NCI-H526 treated with DMSO at 0.1 percent for 48 hours (cell line): ENCODE measurements at places on chromosomes 1 and 21.

DNA sequence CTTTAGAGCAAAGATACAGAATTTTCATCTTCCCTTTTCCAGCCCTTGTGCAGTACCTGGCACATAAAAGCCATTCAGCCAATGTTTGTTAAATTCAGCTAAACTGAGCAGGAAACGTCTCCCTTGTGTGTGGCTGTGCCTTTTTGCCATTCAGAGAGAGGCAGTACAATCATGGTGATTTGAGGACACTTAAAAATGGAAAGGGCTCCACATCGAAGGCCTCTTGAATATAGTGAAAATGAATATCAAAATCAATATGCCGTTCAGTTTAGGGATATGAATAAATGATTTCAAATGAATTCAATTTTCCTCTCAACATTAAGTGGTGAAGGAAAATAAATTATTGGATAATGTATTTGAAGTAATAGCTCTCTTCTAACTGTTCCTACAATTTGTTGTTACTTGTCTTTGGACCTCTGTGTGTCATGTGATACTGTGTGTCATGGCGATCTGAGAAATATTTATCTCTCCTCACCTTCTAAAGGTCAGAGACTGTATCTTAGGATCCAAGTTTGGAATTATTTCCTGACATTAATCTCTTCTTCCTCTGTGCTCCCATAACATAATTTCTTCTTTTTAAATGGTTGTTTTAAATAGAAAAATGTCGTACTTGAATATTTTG lies 355.6 kb upstream of the ST6GALNAC5 start:
- no peak for DNase-seq

- no peak for DNase-seq
Observed at GRCh38 chr1:201253411-201253810, 29.9 kb upstream of the PKP1 start.

DNA sequence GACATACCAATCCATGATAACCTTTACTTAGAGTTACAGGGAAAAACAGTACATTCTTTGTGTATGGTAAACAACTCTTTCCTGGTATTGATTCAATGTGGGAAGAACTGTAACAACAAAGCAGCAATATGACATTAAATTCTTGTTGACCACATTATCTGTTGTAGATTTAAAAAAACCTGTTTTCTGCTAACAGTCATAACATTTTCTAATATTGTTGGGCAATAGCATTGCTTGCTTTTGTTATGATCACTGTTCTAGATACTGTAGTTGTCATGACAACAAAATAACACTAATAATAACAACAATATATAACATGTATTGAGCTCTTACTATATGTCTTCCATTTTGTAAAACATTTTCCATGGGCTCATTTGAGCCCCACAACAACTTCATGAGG lies 54.2 kb downstream of the PDE4B start:
- no peak for DNase-seq

- no peak for DNase-seq
Observed at GRCh38 chr1:98931128-98931835, 73.4 kb downstream of the PLPPR5 start.

GRCh38 chr1:149966405-149966804 lies 29.7 kb upstream of the MTMR11 start:
- DNase-seq, result no peak

DNA sequence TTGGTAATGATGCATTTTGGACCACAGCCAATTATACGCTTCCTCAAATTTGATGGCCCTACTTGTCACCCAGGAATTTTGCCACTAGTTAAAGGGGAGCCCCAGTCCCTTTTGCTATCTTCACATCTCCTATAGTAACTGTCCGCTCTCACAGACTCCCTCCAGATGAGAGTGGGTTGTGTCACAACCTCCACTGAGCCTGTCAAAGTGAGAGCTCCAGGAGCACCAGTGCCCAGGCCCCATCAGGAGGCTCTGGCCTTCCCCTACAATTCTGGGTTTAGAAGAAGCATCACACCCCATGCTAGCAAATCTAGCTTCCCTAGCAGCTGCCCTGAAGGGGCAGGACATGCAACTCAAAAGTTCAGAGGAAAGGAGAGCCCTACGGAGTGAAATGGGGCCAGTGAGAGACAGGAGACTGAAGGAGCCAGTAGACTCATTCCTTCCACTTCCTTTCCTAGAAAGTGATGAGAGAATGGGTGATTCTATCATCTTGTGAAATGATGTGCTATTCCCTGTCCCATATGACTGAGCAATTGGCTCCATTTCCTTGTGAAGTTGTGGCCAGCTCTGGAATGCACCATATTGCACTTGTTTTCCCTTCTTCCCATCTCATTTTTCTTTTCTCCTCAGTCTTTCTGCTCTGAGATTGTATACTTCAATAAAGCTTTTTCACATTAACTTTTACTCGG lies 541.3 kb downstream of the DPYD start:
- DNase-seq, result no peak

GRCh38 chr21:46122237-46122671 lies 24.3 kb downstream of the COL6A2 start:
- DNase-seq, result no peak

GRCh38 chr1:197948926-197949899 lies 32.0 kb downstream of the LHX9 start:
- DNase-seq, result no peak

- DNase-seq, result no peak
Observed at GRCh38 chr1:150992626-150993025, 10.5 kb downstream of the ANXA9 start.

DNA sequence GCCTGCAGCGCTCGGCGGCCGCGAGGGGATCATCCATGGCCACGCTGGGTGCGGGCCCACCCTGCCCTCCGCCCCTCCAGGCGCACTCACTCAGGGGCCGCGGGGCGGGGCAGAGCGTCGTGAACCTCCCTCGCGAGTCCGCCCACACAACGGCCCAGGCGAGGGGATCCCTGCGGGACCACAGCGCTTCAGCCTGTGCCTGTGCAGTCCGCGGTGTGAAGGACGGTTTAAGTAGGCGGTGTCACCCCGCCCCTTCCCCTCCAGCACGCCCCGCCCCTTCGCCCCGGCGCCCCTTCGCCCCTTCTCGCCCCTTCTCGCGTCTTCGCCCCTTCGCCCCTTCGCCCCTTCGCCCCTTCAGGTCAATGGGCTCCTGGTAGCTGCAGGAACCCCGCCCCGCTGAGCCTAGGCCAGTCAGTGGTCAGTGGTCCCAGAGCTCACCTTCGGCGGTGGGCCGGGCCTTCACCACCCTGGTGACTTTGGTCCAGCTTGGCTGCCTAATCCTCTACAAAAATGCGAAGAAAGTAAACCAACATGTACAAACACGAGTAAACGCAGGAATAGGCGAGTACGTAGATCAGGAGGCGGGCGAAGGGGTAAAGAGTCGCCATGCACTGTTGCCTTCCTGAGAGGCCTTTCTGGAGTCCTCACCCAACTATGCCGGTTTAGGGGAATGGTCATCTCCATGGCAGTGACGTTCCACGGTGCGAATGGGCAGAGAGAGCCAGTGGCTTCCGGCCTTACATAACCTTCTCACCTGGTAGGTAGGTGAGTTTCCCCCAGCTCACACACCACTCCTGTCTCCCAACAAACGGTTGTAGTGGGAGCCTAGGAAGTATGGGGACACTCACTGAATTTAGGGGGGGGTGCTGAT lies 19.6 kb upstream of the DMRTB1 start:
- no peak for DNase-seq

DNA sequence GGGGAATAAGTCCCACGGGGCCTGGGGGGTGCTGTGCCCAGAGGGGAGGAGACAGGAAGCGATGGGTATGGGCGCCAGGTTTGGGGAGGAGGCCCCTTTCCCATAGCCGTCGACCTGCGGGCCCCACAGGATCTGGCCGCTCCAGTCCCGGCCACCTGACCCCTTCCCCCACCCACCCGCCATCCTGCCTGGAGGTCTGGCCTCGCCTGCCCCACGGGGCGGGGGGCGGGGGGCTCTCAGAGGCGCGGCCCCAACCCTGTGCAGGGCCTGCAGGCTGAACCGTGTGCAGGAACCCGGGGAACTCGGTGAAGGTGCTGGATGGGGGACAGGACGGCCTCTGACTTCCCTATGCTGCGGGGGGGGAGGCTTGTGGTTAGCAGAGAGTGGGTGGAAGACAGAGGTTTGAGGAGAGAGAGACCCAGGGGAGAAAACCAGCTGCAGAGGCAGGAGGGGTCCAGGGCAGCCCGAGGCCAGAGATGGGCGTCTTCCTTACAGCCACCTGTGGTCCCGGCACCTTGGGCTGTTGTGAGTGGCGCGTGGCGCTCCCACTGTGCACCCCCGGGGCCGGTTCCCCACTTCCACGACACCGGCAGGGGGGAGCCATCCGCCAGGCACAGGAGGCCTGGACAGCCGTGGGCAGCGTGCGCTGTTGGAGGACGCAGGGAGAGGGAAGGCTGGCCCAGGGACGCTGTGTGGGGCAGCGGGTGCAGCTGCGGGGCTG lies 2.5 kb upstream of the TNFRSF18 start:
- DNase-seq, result no peak

DNA sequence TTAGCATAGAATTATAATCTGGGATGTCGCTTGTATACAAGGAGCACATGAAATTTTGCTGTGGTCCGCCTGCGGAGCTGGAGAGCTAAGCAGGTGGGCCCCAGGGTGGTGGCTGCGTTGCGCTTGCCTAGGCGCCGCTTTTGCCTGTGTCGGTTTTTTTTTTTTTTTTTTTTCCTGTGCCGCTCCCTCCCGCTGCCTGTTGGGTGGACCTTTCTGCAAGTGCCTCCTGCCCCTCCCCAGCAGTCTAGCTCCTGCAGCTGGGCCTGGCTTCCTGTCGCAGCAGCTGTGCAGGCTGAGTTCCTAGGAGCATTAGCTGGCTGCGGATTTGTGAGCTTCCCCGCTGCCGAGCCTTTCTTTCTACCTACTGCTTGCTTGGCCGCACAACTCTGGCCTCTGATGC lies 20.6 kb downstream of the PYHIN1 start:
- DNase-seq, result no peak

DNA sequence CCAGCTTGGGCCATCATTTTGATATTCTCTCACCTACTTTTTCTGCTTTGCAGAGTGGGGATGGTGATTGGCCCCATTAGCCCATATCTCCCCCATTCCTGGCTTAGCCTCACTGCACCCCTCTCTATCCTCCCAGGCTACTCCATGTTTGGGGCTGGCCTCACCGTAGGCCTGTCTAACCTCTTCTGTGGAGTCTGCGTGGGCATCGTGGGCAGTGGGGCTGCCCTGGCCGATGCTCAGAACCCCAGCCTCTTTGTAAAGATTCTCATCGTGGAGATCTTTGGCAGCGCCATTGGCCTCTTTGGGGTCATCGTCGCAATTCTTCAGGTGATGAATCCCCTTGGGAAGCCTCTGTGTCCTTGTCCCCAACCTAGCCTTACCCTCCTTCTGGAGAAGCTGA lies 2.1 kb upstream of the B4GALT2 start:
- no peak for DNase-seq

DNA sequence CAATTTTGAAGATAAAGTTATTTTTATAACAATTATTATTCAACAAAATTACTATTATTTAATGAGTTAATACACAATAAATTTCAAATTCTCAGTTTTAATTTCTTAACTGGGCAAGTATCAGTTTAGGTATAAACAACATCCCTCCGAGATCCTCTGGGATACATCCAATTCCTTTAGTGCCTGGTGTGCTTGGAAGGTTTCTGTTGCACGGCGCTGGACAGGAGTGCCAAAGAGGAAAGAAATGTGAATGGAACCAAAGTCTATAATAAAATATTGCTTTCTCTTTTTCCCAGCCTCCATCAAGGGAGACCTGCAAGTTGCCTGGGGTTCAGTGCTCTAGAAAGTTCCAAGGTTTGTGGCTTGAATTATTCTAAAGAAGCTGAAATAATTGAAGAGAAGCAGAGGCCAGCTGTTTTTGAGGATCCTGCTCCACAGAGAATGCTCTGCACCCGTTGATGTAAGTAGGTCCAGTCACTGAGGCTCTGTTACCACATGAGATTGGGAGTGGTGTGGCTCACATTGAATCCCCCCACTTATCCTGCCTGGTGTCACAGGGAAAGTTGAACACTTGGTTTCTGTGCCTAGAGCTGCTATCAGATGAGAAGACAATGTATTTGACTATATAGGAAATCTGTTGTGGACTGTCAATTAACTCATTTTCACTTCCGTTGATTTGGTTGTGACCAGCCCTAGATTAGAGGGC lies 22.8 kb downstream of the DDR2 start:
- no peak for DNase-seq

GRCh38 chr1:109208394-109208793 lies 5.3 kb upstream of the SARS1 start:
- no peak for DNase-seq

- no peak for DNase-seq
Observed at GRCh38 chr1:174366946-174367345, 80.8 kb upstream of the GPR52 start.

- peak; percentile 78 for DNase-seq
Observed at GRCh38 chr1:203320591-203321272, 15.4 kb downstream of the BTG2 start.

- DNase-seq, result no peak
Observed at GRCh38 chr1:248380854-248381253, 5.3 kb downstream of the OR2T6 start.

DNA sequence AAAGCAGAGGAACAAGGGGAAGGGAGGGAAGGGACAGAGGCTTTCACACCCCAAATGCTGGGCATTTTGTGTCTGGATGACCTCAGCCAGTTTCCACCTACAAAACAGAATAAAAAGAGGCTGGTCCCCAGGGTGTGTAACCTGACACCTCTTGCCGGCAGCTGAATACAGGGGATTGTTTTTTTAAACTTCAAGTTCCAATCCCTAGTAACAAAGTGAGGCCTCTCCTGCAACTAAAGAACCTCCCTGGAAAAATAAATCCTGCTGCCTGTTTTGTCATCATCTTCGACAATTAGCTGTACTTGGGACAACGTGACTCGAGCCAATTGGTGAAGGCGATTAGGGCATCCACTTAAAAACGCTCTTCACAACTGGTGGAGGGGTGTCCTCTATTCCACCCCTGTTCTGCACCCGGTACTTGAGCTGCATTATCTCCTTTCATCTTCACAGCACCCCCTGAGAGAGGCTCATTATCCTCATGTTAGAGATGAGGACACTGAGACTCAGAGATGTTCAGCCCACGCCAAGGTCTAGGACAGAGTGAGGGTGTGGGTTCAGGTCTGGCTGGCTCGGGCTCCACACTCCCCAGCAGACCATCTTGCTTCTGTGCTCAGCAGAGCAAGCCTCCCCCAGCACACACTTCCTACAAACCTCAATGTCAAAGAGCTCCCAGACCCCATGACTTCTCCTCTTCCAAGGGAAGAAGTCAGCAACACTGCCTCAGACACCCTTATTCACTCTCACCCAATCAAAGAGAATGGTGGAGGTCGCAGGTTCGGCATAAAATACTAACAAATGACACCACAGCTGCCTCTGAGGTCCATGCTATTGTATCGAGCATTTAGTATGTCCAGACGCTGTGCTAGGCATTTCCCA lies 15.2 kb downstream of the ITPKB start:
- peak; percentile 23 for DNase-seq

GRCh38 chr1:198986442-198986841 lies 347.6 kb downstream of the PTPRC start:
- DNase-seq, result no peak

- DNase-seq, result no peak
Observed at GRCh38 chr1:228008391-228009115, 1.8 kb downstream of the WNT3A start.

DNA sequence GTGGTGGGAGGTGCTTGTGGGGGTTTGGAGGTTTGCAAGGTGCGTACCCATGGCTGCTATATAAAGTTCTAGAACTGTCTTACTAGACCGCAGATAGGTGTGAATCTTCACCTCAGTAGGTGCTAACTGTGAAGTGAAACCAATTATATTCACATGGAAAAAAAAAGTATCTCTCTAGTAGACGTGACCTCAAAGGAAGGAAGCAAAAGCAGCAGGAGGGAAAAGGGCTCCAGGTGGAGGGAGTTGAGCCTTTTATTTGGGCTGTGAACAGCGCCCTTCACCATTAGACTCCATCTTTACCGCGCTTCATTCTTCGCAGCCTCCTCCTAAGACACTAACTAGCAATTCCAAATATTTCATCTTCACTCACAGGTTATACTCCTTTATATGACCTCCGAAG lies 129.8 kb downstream of the TBX19 start:
- DNase-seq, result no peak
